SIG-M5 (cell line): ENCODE measurements at places on chromosomes 3 and 15.

- DNase-seq = no peak
These were observed 76.7 kb upstream of the PLXND1 start for GRCh38 chr3:129683201-129683600.

GRCh38 chr3:193744048-193744821 is 151.2 kb downstream of the OPA1 start:
- no peak for DNase-seq

DNA sequence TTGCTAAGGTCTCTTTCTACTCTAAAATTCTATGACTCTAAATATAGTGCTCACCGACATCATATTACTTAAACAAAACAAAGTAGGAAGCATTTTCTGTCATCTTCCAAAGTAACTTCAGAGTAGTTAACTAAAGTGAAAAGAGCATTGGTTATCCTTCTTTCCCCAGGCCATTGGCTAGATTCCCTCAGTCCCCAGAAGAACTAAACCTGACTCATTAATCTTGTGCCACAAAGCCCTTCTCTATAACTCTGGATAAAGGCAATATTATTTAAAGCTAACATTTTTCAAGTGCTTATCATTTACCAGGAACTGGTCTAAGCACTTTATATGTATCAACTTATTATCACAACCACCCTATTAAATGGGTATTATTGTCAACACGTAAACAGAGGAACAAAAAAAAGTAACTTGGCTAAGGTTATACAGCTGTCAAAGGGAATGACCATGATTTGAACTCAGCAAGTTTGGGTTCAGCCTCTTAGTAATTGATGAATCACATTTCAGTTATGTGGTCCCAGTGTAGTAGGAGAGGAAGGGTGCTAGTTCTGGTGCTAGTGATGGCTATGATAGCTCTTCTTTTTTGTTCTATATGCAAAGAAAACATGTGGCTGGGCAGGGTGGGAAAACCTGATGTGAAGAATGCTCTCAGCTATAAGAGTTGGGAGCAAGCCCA is 304.9 kb downstream of the FGF12 start:
- no peak for DNase-seq

DNA sequence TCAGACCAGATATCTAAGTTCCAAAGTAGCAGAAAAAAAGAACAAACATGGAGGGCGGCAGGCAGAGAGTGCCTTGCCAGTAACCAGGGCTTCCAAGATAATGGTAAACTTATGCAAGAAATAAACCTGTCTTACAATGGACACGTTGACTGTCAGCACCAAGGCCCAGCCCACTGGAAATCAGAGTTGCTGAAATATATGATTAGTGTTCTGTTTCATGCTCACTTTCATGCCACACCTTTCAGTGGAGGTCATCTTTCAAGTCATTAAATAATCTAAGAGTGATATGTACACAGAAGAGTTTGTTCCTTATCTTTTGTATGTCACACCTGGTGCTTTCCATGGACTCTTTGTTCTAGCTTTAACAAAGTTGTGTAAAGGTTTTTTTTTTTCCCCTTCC is 358.1 kb downstream of the MECOM start:
- DNase-seq = no peak

GRCh38 chr15:101684384-101684783 is 32.2 kb upstream of the TM2D3 start:
- DNase-seq = no peak

- no peak for DNase-seq
These were observed 8.3 kb downstream of the EIF2AK4 start for GRCh38 chr15:39942101-39942752.

DNA sequence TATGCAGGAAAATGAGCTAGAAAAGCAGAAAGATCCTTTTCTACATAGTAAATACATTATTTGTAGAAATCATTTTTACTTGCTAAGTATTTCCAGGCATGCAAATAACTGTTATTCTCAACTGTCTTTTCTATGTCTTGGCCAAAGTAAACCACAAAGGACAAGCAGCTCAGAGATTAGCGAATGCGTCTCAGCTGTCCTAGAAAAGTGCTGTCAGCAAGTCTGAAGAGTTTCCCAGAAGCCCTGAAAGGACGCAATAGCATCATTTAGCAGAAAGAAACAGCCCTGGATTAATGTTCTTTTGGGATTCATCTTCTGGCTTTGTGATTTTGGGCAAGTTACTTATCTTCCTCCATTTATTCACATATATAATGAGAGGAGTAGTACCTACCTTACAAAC is 100.3 kb downstream of the ZIC1 start:
- DNase-seq = no peak

DNA sequence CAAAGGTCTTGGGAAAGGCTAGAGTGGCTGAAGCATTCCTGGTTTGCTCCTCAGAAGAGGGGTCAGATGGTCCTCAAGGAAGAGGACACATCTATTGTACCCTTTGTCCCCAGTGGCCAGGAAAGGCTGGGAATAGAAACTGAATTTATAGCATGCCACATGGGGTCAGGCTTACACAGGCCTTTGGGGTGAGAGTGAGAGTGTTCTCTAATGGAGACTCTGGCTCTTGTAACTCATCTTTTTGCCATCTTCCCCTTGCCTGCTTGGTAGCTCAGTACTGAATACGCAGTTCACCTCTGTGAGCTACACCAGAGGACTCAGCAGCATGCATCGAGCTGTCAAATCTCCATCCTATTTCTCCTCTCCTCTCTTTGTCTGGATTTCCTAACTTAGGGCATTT is 87.5 kb downstream of the ATP2B2 start:
- no peak for DNase-seq

GRCh38 chr15:40925863-40926658 is 3.1 kb upstream of the DLL4 start:
- no peak for DNase-seq

DNA sequence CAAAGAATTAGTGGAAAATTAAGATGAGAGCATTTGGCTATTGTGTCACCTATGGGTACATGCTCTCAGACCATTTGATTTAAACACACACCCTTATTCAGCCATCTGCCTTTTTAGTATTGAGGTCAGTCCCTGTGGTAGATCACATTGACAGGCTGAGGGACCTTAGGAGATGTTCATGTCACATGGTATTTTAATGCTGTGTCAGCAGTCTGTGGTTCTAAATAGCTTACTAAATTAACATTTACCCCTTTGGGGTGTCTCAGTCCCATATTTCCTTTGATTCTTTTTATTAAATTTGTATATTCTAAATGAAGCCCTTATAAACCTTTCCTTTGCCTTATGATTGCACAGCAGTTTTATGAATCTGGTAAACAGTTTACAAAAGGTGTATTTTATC is 2.3 kb downstream of the RBM5 start:
- DNase-seq = no peak

- no peak for DNase-seq
These were observed 14.0 kb downstream of the EDEM1 start for GRCh38 chr3:5201536-5201935.

DNA sequence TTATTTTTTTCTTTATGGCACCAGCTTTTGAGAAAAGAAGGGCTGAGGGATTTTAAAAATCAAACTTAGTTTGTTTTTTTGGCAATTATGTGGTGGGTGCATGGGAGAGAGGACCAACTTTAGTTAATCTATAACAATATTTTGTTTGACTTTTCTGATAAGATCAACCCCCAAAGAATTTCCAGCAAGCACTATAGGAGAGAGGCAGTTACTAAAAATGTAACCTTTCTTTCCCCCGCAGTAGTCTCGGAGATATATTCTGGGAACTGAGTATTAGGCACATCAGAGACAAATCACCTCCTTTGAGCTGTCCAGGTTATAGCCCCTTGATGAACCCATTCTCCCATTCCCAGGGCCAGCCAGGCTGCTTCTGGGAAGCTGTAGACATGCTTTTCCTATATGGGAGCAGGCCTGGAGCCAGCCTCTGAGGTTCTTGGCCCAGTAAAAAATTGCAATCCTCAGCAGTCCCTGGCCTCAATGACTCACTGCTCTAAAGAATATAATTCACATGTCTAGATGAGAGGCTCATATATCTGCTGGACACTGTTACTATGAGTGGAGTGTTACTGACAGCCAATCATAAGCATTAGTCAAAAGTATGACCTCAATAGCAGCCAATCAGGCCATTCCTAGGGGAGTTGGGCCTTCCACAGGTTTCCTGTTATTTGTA is 138.3 kb upstream of the AGBL1 start:
- DNase-seq = no peak

- no peak for DNase-seq
These were observed 48.5 kb downstream of the ACAA1 start for GRCh38 chr3:38088126-38089078.

DNA sequence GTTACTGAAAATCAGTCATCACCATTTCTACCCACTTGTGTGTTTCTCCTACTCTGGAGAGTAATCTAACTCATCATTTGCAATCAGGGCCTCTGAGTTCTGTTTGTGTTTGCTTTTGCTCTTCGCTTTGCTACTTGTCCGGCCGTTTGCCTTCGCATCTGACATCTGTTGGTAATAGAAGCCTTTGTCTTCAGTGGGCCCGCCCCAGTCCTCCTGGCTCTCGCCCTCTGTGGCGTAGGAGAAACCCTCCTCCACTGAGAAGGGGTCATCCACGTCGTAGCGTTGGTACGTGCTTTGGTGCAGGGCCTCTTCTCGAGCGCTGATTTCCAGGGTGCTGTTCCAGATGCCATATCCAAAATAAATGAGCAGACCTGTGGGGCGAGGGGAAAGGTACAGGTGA is 48.3 kb downstream of the CLDN11 start:
- DNase-seq = no peak

GRCh38 chr3:40915346-40915865 is 283.9 kb upstream of the CTNNB1 start:
- DNase-seq = no peak

- no peak for DNase-seq
These were observed 161.8 kb upstream of the TBL1XR1 start for GRCh38 chr3:177358977-177359592.

GRCh38 chr3:196311-197148 is at the start of gene CHL1:
Gene CHL1, plus strand, starts transcription at chr3:196763. Its CDS starts 123,014 bp downstream, at chr3:319777.
- no peak for DNase-seq

- DNase-seq = no peak
These were observed 3.1 kb upstream of the CDV3 start for GRCh38 chr3:133570139-133570936.

- DNase-seq = no peak
These were observed 181.3 kb upstream of the EOMES start for GRCh38 chr3:27903446-27903845.

DNA sequence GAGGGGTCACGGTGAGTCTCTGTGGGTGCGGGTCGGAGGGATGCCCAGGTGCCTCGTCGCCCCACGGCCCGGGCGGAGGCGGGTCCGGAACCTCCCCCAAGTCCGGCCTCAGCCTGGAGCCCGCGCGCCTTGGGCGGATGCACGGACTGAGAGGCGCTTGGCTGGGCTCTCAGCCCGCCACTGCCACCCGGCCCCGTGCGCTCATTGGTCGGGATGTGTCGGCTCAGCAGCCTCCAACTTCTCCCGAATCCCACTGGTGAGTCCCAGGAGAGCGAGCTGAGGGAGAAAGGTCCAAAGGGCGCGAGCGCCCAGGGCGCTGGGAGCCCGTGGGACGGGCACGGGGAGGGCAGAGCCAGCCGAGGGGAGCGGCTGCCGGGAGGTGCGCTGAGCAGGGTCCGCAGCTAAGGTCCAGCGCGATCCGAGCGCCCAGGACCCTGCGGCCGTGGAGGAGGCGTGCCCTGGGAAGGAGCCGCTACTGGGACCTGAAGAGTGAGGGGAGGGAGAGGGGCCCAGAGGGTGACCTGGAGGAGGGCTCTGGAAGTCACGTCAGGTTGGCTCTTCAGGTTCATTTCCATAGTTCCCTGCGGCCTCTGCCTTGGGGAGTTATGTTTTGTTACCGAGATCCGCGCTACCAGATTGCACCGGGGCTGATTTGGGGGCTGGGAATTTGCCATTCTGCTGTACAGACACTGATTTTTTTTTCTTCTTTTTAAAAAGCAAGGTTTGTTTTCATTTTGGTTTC is at the start of gene MME:
TSS of gene MME (plus strand) at position 574 of the 742 bp plus-strand sequence. CDS start 3,849 bp downstream, outside the sequence.
- no peak for DNase-seq

GRCh38 chr3:14706096-14706495 is 31.2 kb downstream of the C3orf20 start:
- no peak for DNase-seq

DNA sequence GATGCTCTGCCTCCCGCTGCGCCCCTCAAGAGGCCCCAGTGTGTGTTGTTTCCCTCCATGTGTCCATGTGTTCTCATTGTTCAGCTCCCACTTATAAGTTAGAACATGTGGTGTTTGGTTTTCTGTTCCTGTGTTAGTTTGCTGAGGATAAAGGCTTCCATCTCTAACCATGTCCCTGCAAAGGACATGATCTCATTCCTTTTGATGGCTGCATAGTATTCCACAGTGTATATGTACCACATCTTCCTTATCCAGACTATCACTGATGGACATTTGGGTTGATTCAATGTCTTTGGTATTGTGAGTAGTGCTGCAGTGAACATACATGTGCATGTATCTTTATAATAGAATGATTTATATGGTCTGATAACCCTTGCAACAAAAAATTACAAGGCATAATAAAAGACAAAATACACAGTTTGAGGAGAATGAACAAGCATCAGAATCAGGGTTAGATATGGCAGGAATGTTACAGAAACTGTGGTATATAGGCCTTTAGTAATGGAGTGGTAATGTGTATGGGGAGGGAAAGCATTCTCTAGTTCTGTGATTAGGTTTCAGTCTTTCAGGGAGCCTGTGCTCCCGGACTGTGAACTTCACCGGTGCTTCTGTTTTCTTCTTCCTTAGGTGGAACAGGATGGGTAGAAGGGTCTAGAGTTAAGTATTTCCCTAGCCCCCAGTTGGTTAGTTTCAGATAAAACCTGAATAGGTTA is 27.1 kb downstream of the GRM2 start:
- DNase-seq = no peak

DNA sequence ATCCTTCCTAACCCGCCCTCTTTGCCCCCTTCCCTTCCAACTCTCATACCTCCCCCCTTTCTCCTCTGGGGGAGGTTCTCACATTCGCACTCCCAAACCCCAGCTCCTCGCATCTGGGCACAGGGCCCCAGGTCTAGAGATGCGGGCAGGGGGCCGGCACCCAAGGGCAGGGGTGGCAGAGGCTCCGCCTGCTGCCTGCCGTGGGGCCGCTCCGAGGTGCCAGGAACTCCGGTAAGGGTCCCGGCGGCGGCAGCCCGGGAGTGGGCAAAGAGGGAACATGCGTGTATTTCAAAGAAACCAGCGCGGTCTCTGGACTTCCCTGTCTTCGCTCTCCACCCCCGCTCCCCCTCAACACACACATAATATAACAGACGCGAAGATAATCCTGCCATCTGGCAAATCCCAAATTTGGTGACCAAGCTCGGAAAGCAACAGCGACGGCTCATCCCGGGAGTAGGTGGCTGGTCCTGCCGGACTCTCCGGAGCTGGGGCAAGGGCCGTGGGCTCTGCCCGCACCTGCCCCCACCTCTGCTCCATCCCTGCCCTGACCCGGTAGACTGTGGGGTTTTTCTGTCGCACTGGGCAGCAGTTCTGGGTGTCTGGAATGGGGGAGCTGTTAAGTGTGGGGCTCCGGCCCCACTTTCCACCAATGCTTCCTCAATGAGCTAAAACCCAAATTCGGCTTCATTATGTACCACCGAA is 31.0 kb downstream of the NR2F2 start:
- no peak for DNase-seq

DNA sequence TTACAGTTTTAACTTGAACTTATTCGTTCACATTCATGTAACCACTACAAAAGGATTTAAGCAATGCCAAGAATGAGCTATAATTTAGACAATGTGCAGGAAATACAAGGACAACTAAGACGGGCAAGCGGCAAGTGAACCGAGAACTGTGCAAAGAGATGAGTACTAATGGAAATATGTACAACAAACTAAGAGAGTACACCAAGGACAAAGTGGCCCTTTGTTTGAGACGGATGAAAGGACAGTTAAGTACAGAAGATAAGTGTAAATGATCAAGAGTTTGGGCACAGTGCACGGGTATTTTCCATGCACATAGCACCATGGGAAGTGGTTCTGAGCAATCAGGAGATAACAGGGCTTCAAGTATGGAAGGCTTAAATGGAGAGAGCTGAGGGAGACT is 281.7 kb downstream of the ROBO2 start:
- no peak for DNase-seq

- DNase-seq = no peak
These were observed 4.8 kb upstream of the RHOV start for GRCh38 chr15:40878785-40879184.
